Stimulated activated CD8-positive, alpha-beta memory T cell treated with anti-CD3 and anti-CD28 coated beads, Interleukin-4, amount 100 ng/mL, for 1 hour (primary cell): ENCODE measurements at places on chromosomes 1 and 21.

DNA sequence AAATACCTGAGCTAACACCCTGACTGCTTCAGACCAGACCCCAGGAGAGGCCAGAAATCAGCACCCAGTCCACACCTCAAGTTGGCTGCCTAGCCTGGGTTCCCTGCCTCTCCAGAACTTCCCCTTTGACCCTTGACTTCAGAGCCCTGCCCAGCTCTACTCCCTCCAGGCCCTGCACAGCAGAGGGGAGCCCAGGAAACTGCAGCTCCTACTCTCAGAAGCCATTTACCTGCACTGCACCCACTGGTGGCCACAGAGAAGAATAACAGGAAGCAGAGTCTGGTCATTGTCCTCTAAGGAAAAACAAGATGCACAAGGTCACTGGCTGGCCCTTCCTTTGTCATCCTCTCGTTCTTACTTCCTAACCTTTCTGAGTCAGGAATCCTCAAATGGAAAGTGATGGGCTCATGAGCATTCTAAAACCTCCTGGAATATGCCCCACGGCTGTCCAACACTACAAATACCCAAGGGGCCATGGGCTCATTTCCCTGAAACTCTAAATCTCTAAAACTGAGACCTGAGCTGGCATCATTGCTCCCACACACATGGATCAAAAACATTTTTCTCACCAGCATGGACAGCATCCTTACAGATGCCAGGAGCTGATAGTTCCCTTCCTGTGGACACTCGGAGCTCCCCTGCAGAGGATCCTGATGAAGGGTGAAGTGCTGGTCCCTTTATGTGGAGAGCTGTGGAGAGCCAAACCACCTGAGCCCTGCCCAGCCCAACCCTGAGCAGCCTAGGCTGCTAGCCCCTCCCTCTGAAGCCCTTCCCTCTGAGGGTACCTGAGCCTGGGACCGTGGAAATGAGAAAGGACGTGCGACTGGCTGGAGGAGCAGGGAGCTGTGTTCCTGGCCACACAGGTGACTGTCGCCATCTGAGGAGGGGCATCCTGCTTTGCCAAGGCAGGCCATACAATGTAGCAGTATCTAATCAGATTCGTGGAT, at the start of gene ITLN2:
Gene ITLN2 (minus strand): TSS at position 652 of the 947 bp plus-strand sequence. CDS start 68 bp downstream, at position 584.
- DNase-seq: peak; percentile 17

DNA sequence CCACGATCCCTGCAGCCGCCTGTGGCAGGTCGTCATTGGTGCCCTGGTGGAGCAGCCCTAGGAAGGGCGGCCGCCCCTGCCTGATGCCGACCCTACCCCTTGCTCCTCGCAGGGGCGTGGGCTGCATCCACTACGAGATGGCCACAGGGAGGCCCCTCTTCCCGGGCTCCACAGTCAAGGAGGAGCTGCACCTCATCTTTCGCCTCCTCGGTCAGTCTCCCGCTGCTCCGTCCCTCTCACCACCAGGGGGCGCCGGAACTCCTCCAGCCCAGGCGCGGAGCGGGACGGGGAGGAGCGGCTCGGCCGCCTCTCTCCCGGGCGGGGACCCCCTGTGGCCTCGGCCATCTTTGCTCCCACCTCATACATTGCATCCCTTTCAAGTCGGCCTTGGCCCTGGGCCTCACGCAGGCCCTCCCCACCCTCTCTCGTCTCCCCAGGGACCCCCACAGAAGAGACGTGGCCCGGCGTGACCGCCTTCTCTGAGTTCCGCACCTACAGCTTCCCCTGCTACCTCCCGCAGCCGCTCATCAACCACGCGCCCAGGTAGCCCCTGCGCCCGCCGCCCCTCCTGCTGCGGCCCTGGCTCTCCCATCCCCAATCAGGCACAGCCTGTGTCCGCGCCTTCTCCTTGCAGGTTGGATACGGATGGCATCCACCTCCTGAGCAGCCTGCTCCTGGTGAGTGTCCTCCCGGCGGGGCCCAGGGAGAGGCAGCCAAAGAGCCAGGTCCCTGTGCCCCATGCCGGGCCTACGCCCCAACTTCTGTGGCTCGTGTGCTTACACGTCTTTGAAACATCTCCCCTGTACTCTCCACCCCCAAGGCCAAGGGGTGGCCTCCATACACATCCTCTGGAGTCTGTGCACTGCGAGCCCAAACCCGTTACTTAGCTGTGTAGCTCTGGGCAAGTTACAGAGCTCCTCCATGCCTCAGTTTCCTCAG, 24.7 kb downstream of the CDK18 start:
- peak; percentile 72 for DNase-seq

GRCh38 chr1:61450872-61451571, 273.9 kb downstream of the TM2D1 start:
- no peak for DNase-seq

- DNase-seq: no peak
Observed at GRCh38 chr1:44848456-44849181, 5.6 kb upstream of the PTCH2 start.

- DNase-seq: no peak
Observed at GRCh38 chr1:212667223-212668139, 32.2 kb downstream of the BATF3 start.

GRCh38 chr21:31908106-31909031, 35.5 kb downstream of the HUNK start:
- no peak for DNase-seq

- no peak for DNase-seq
Observed at GRCh38 chr1:25985171-25985570, 12.7 kb downstream of the PAFAH2 start.

- no peak for DNase-seq
Observed at GRCh38 chr1:171916315-171916771, 75.0 kb downstream of the DNM3 start.

- no peak for DNase-seq
Observed at GRCh38 chr21:37548521-37548981, 182.0 kb downstream of the DYRK1A start.

DNA sequence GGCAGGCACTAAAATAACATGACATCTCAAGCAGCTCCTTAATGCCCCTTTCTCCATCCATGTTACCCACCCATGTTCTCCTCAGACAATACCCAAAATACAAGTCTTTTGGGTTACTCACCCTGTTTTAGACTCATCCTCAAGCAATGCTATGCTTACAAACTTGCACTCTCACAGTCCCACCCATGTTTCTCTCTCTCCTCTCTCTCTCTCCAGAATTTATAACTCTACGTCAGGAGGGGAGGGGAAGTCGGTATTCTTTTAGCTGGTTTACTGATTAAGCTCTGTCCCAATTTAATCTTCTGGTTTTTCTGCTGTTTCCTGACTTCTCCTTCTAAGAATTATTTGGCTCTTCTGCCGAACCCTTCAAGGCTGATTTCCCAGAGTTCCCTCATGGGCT, 98.0 kb upstream of the NR5A2 start:
- DNase-seq: no peak

- DNase-seq: no peak
Observed at GRCh38 chr1:55211863-55212262, 3.3 kb downstream of the USP24 start.

DNA sequence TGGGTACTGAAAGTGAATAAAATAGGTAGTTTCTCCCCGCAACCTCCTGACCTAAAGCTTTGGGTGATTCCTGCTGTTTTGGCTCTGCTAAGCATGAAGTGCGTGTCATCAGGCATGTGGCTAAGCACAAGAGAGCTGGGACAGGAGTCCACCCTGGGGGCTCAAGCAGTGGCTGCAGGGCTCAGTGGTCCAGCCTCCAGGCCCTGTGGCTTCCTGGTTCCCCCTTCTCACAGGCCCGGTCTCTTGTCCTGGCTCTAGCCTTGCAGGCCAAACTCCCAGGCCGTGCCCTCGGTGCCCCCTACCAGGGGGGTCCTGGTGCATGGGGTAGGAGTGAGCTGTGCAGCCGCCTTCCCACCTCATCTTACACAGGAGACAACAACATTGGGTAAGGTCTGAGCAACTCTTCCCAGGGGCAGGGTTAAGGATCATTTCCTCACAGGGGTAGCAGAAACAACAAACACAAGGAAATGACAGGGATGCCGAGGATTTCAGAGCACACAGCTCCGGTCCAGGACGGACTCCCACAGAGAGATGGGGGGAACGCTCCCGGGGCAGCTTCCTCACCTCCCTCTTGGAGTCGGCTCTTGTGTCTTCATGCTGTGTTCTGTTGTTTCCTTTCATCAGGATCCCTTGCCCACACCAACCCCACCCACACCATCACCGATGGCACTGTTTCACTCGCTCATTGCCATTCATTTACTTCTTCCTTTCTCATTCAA, 19.8 kb upstream of the SLC2A1 start:
- DNase-seq: no peak

GRCh38 chr1:27487966-27488884, 1.7 kb downstream of the WASF2 start:
- DNase-seq: no peak

GRCh38 chr1:109928591-109929111, 18.0 kb downstream of the CSF1 start:
- no peak for DNase-seq

GRCh38 chr1:1143636-1144035, 27.7 kb upstream of the C1orf159 start:
- DNase-seq: no peak

- no peak for DNase-seq
Observed at GRCh38 chr1:63915121-63915520, 141.3 kb downstream of the ROR1 start.

DNA sequence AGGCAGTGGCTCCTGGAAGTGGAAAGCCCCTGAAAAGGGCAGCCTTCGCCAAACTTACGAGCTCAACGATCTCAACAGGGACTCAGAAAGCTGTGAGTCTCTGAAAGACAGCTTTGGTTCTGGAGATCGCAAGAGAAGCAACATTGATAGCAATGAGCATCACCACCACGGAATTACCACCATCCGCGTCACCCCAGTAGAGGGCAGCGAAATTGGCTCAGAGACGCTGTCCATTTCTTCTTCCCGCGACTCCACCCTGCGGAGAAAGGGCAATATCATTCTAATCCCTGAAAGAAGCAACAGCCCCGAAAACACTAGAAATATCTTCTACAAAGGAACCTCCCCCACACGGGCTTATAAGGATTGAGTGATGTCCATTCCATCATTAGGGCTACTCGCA, 42.4 kb downstream of the PLPPR4 start:
- no peak for DNase-seq

- no peak for DNase-seq
Observed at GRCh38 chr1:96365596-96366390, 355.8 kb upstream of the PTBP2 start.

DNA sequence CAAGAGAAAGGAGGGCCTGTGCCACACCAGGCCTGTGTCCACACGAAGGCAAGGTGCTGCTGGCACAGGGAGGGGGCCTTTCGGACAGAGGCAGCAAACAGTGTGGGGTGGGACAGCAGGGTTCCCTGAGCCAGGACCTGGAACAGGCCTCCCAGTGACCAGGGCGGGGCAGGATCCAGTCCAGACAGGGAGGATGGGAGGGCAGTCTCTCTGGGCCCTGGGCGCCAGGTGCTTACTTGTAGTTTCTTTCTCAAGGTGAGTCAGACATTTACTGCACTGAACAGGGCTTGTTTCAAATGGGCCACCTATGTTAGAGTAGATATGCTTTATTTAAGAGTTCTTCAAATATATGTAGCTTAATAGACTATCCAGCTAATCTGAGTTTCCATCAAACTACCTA, 52.8 kb upstream of the STUM start:
- DNase-seq: no peak

- DNase-seq: no peak
Observed at GRCh38 chr1:17696417-17697301, 58.5 kb upstream of the ACTL8 start.

- DNase-seq: no peak
Observed at GRCh38 chr1:116605315-116605714, 34.5 kb upstream of the CD58 start.

DNA sequence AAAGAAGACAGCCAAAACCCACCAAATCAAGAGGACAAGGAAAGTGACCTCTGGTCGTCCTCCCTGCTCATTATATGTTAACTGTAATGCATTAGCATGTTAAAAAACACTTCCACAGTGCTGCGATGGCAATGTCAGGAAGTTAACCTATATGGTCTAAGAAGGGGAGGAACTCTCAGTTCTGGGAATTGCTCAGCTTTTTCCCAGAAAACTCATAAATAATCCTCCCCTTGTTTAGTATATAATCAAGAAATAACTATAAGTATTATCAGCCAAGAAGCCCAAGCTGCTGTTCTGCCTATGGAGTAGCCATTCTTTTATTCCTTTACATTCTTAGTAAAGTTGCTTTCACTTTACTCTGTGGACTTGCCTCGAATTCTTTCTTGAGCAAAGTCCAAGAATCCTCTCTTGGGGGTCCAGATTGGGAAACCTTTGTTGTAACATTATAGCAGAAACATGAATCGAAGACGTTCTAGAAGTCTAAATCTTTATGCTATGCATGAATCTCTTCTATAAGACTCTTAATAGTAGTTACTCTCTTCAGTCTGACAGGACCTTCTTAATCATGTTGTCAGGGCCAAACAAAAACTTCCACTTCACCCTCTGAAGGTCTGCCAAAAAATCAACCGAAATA, 110.0 kb upstream of the VANGL1 start:
- no peak for DNase-seq

GRCh38 chr1:167638064-167638463, 8.0 kb downstream of the RCSD1 start:
- no peak for DNase-seq

- no peak for DNase-seq
Observed at GRCh38 chr1:205791568-205792180, 16.4 kb upstream of the RAB29 start.

DNA sequence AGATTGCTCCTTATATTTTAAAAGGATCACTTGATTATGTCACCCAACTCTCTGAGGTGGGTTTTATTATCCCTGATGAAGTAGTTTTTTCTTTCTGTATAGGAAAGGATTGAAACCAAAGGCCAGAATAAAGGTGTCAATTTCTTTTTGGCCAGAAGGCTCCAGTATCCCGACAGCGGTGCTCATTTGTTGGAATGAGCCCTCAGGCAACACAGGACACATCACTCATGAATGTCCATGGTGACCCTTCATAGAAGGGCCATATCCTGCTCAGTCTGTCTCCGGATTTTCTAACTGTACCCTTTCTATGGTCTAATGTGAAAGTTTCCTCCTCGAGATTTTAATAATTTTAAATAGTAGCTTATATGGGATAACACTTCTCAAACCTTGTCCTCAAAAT, 171.3 kb upstream of the USP24 start:
- DNase-seq: no peak

GRCh38 chr1:79679916-79680315, 673.4 kb upstream of the ADGRL4 start:
- no peak for DNase-seq

- no peak for DNase-seq
Observed at GRCh38 chr1:206835186-206835585, 30.2 kb upstream of the IL20 start.
